ENCODE measurements at places on chromosomes 5 and 9.

GRCh38 chr9:36319806-36320205 is 61.6 kb upstream of the GNE start:
- ATAC-seq, result no peak

- ATAC-seq, result peak; percentile 29
These were observed 42.2 kb upstream of the RNU6ATAC start for GRCh38 chr9:134206311-134207300.

DNA sequence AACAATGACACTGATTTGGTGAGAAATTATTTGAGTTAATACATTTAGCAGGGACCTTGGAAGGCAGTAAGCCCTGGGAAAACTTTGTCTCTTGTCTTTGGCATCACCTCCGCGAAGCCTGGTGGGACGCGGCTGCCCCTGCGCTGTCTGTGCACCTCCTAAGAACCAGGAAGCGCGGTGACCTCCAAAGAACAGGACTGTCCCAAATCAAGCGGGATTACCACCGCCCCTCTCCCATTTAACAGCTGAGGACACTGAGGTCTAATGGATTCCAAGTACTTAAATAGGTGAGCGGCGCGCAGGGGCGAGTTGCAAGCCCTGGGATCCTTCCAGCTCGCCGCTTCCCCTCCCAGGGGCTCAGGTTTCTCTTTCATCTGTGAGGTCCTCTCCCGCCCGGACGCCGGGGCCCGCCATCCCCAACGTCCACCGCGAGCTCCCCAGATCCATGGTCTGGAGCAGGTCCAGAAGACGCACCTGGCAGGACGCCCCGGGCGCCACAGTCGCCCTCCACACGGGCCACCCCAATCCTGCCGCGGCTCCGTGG is 432 bp downstream of the STARD4 start:
- peak; percentile 59 for ATAC-seq

DNA sequence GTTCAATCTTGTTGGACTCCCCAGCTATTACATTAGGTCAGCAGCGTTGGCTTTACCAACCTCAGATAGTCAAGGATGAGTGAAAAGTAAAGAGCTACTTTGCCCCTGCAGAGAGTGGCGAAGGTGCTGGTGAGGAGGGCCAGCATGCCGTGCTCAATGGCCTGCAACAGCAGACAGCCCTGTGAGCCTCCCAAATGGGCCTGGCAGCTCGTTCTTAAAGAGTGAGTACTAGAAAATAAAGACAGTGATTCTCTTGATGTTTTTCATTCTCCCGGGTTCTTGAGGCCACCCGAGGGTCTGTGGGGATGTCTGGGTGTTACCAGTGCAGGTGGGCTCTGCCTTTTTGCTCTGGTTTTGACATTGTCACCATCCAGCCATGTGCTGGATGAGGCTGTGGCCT is 16.2 kb downstream of the GADD45G start:
- no peak for ATAC-seq

GRCh38 chr5:115636008-115636407 is 10.2 kb upstream of the TMED7 start:
- no peak for ATAC-seq

- no peak for ATAC-seq
These were observed 70.3 kb downstream of the SH3RF2 start for GRCh38 chr5:146006470-146007190.

- ATAC-seq, result no peak
These were observed 9.7 kb downstream of the AFF4 start for GRCh38 chr5:132953710-132954109.

All from SK-N-SH treated with all-trans-retinoic acid at 6 μM for 48 hours (cell line).